ENCODE measurements at places on chromosomes 3 and 15.
A peak's percentile ranks its signal among the peaks of the same experiment; 100 is the strongest.

DNA sequence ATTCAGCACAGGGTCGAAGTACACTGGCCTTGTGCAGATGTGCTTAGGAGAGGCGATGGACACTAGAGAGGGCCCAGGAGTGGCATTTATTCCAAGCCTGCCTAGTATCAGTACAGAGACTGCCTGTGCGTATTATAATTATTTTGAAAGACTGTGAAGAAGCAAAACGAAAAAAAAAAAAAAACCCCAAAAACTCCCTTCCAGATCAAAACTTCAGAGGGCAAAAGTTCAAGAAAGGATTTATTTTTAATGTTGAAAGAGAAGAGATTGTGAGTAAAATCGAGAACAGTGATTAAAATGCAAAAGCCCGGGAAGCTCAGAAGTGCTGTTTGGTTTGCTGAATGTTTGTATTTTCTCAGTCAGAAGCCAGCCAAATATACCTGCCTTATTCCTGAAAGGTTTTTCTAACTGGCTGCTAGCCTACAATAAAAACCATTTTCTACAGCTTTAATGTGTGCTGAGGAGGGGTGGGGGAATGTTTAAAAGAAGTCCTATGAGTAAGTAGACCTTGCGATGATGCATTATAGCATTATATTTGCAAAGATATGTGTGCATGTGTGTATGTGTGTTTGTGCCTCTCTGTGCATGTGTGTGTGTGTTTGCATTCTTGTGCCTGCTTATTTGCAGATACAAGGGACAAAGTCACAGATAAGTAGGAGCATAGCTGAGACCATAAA lies 19.3 kb upstream of the LZTFL1 start:
- DNase-seq, result no peak

DNA sequence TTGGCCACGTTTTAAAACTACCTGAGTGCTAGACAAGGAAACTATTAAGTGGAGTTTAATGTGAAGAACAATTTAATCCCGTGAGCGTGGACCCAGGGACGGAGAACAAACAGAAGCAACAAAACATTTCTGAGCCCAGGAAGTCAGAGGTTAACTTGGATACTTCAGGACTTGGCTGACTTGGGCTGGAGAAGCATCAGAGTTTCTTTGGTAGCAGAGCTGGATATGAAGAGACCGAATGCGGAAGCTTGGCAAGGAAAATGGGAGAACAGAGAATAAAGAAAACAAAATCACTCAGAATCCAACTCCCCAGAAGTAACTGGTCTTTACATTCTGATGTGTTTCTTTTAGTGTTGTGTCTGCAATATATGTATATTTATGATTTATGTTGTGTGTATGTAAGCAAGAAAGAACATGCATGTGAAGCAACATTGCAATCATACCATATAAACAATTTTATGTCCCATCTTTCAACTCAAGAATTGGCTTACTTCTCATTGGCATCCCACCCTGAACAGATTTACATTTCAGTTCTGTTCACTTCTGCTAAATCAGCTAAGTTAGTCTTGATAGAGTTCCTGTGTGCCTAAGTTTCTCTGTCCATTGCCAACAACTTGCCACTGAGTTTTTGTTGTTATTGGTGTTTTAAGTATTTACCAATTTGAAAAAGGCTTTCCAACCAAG lies 17.2 kb upstream of the PLOD2 start:
- DNase-seq, result no peak

GRCh38 chr15:68818066-68818768 lies 2.5 kb downstream of the ANP32A start:
- peak; percentile 82 for DNase-seq

DNA sequence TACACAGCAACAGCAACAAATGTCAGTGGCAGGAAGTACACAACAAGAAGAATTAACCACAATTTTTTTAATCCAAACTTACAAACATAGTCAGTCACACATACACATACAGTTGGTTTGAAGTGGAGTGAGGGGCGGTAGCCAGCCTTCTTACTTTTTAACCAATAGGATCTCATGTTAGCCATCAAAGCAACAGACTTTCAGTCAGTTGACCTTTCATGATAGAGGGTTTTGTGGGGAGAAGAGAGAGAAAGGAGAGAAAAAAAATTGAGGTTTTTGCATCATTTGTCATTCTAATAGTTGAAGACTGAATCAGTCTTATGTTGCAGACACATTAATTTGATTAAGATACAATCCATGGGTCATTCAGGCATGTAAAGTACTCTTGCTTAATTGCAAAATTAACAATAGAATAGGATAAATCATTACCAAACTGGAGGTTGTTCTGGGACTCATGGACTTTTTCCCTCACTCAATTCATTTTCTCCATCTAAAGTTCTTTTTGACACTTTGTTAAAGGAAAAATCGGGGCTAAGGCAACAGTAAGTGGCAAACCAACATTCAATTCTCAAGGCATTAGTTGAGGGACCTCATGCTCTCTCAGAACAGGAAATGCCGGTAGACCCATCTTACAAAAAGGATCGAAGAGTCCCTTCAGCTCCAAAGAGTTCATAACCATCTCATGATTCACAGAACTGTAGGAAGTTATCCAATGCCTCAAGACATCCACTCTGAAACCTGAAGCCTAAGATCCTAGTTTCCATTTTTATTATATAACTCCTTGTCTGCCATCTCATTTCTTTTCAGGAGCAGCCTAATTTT lies 159.5 kb upstream of the LPP start:
- DNase-seq, result no peak

DNA sequence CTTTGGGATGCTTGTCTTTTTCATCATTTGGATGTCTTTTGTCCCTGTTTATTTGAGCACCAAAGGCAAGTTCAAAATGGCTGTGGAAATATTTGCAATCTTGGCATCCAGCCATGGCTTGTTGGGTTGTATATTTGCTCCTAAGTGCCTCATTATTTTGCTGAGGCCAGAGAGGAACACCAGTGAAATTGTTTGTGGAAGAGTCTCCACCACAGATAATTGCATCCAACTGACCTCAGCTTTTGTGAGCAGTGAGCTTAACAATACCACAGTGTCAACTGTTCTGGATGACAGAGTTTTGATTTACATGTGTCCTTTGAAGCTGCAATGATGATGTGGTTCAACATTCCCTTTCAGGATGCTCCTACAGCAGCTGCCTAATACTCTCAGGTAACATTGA lies 83.0 kb upstream of the KCNAB1 start:
- DNase-seq, result no peak

DNA sequence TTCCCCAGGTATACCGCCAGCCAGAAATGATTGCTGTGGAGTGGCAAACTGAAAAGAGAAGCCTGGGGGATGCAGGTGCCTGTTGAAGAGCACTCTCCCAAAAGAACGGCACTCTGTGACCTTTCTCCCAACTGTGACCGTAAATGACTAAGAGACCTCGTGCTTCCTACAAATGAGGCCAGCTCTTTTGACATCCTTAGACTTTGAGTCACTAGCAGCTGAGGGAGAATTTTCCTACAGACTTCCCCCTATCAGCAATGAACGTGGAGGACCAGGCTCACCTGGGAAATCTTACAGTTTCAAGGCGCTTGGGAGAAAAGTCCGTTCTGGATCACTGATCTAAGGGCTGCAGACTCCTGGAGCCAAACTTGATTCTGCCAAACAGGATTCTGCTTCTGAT lies 8.6 kb downstream of the AQP9 start:
- DNase-seq, result no peak

DNA sequence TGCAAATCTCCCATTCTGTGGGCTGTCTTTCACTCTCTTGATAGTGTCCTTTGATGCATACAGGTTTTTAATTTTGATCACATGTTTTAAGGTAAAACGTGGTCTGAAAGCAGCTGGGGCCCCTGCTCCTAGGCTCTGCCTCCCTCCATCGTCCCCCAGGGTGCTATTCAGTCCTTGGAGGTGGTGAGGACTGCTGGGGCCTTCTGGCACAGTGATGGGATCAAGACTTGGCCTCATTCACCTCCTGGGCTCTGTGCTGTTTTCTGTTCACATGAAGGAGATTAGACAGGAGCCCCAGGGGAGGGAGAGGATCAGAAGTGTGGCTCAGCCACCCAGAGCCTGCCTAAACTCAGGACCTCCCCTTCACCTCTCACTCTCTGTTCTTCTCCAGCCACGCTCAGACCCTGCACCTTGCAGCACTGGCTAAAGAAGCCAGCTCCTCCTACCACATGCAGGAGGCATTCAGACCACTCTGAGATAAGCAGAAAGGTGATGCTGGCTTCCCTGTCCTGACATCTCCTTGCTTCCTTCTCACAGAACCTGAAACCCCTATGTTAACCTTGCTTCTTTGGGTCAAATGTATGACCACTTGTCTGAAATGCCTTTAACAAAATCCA lies 43.9 kb downstream of the PAQR5 start:
- DNase-seq, result peak; percentile 57

DNA sequence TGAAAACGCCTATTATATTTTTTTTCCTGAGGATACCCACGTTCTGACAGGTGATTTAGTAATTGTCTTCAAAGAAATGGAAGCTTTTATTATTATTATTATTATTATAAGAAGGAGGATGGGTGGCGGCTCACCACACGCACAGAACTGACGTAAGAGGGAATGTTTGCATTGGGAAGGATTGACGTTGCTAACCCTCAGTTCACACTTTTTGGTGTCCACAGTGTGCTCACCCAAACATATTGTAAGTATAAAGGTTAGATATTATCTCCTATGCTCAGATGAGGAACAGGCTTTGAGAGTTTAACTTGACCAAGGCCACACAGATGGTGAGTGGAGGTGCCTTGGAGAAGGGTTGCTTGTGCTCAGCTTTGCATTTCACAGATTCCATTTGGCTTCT lies 533.5 kb upstream of the TBL1XR1 start:
- DNase-seq, result no peak

GRCh38 chr3:126291537-126291936 lies 65.7 kb downstream of the KLF15 start:
- no peak for DNase-seq

GRCh38 chr3:171321559-171322360 lies 138.4 kb downstream of the TNIK start:
- no peak for DNase-seq

- peak; percentile 19 for DNase-seq
Measured at GRCh38 chr15:70650567-70651302, 112.6 kb downstream of the UACA start.

- DNase-seq, result no peak
Measured at GRCh38 chr3:163664466-163664865, 1413.8 kb downstream of the SI start.

- no peak for DNase-seq
Measured at GRCh38 chr3:25444273-25444672, 16.2 kb downstream of the RARB start.

Data from WERI-Rb-1 (cell line).